ENCODE measurements at places on chromosomes 6 and 20.

DNA sequence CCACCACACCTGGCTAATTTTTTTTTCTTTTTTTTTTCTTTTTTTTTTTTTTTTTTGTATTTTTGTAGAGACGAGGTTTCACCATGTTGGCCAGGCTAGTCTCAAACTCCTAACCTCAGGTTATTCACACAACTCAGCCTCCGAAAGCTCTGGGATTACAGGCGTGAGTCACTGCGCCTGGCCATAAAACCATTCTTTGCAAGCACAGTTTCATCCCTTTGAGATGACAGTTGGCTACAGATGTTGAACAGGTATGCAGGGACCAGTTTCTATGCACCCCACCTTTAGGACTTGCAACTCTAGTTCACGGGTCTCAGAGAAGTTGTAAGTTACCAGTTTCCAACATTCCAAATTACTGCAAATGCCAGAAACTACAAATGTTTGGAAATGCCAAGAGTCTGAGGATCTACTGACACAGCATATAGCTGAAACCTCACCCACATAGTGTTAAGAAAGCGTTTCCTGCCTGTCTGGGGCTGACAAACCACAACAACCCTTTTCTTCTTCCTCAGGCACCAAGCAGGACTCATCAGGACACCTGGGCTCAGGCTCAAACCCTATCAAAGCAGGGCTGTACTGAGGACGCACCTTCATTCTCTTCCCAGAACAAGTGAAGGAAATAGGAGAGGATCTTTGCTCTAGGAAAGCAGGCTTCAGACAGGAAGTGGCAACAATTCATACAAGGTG is 22.9 kb downstream of the ARHGAP18 start:
- DNase-seq = peak; percentile 31

DNA sequence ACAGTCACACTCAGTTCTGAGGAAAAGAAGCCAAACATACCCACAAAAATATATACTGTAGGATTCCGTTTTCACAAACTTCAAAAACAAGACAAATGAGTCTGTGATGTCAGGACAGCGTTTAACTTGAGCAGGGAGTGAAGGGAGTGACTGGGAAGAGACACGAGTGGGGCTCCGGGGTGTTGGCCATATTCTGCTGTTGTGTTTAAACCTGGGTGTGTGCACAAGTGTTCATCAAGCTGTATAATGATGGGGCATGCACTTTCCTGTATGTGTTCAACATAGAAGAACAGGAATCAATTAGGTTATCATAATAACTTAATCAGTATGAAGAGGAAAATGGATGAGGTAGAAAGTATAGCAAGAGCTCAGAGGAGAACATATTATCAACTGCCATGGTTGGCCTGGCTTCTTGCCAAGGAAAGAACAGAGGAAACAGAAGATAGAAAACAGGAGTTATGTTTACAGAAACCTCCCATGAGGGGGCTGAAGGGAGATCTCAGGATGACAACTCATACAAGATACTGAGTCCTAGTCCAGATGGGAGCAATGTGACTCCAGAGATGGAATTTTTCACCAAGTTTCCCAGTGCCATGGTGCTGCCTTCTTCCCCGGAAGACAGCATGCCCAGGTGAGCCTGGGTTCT is 15.1 kb upstream of the AFDN start:
- no peak for DNase-seq

GRCh38 chr6:18388271-18388670 is 1.1 kb downstream of the RNF144B start:
- no peak for DNase-seq

DNA sequence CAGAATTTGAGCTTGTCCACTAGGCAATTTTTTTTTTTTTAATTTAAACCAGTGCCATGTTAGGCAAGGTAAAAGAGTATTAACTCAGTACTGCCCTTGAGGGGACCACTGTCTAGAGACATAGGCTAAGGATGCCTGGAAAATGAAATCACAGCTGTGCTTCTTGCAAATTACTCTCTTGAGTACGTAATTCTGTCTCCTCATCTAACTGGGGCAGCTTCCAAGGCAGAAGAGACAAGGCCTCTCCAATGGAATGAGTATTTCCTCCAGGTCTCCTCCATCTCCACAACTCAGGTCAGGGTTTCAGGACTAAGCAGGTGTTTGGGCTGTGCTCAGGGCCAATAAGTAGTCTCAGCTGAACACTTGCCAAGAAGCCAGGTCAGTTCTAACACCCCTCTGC is 33.8 kb upstream of the MRPS10 start:
- no peak for DNase-seq
